ENCODE measurements at places on chromosomes 16 and 17.

DNA sequence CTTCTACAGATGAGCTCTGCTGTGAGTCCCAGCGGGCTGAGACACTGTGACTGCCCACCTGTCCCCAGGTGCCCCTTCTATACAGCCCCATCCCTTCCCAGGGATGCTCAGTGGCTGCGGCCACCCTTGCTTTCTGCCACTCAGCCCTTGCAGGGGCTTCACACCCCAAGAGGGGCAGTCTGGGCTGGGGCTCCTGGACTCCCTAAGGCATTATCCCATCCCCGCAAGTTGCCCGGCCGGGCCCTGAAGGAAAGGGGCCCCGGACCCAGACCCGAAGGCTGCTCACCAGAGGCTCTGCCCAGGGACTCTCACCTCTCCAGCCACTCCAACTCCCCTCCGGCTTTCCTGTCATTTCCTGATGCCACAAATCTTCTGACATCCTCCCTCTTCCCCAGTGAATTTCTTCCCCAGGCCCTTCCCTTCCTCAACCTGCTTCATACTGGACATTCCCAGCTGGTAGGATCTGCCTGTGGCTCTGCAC, 88.5 kb upstream of the TOB1 start:
- DNase-seq, result no peak

DNA sequence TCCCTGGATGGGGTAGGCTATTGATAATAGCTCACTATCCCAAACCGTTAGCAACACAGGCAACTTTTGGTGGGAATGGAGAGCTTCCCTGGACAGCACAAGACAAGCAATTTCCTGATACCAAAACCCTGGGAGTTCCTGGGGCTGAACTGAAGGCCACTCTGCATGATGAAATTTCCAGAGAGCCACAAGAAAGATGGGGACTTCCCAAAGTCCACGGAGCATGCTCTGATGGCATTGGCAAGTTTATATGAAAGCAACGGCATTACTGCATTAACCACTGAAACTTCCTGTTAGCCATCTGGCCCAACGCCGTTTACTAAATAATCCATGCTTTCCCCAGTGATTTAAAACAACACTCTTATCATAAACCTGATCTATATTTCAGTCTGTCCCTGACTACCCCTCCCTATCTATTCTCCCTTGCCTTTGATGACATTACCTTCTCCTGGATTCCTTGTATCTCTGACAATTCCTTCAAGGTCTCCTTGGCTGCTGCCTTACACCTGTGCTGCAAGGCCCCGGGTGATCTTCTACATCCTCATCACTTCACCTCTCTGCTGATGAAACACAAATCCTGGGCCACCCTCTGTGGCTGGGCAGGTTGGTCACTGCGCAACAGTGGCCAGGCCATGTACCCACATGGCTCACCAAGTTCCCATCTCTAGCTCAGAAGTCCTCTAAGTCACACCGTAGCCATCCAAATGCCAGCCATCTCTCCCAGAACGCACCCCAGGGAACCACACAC, 108.5 kb upstream of the RCVRN start:
- no peak for DNase-seq

GRCh38 chr17:63555500-63556156, 5.4 kb downstream of the DCAF7 start:
- no peak for DNase-seq

DNA sequence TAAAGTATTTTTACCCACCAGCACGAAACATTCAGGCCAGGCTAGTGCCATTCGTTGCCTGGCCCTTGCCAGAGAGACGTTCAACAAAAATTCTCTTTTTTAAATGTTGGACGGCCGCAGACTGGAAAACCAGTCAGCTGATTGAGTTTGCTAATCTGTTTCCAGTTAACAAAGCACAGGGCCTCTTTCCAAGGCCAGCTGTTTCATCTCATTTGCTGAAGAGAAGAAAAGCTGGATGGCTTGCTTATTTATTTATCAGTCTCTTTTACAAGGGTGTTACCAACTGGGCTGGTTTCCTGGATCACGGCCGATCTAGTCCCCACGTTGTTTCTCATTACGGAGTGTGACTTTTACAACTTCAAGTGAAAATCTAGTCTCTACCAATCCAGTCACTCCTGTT, 418.7 kb upstream of the DYNLRB2 start:
- no peak for DNase-seq

DNA sequence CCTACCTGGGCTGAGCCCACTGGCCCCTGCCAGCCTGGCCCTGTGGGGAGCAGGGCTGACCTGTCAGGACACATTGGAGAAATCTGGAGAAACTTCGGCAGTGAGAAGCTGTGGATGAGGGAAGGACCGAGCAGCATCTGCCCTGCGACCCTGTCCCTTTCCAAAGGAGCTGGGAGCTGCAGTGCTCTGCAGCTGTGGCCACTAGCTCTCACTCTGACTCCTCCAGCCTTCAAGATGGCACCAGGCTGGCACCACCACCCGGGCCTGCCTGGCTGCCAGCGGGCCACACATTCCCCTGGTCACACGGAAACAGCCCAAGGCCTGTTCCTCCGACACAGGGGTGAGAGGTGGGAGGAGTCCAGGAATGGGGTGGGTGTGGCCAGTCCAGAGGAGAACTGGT, 30.1 kb downstream of the CD300LG start:
- no peak for DNase-seq

GRCh38 chr16:77736879-77737278, 14.6 kb downstream of the NUDT7 start:
- DNase-seq, result no peak

DNA sequence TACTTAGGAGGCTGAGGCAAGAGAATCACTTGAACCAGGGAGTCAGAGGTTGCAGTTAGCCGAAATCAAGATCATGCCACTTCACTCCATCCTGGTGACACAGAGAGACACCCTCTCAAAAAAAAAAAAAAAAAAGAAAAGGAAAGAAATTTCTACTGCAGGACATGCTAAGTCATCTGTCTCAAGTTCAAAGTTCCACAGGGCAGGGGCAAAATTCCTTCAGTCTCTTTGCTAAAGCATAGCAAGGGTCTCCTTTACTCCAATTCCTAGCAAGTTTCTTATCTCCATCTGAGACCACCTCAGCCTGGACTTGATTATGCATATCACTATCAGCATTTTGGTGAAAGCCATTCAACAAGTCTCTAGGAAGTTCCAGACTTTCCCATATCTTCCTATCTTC, 14.6 kb downstream of the ZSCAN10 start:
- DNase-seq, result no peak

DNA sequence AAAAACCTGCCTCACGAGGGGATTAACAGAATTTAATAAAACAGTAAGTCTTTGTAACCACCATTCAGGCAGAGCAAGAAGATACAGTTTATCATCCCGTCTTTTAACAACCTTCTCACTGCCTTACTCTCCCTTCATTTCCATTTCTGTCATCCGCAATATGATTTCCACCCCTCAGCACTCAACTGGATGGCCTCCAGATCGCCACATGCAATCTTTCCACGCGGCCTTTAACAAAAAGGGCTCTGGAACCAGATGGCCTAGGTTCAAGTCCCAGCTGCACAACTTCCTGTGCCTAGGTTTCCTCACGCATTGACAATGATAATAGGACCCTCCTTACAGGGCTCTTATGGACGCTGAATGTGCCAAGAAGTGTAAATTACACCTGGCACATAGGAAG, 103.6 kb downstream of the GAS7 start:
- DNase-seq, result no peak

GRCh38 chr17:45579529-45580495, 89.3 kb upstream of the PLEKHM1 start:
- no peak for DNase-seq

- DNase-seq, result no peak
Observed at GRCh38 chr16:1960665-1961630, 1.6 kb downstream of the NDUFB10 start.

DNA sequence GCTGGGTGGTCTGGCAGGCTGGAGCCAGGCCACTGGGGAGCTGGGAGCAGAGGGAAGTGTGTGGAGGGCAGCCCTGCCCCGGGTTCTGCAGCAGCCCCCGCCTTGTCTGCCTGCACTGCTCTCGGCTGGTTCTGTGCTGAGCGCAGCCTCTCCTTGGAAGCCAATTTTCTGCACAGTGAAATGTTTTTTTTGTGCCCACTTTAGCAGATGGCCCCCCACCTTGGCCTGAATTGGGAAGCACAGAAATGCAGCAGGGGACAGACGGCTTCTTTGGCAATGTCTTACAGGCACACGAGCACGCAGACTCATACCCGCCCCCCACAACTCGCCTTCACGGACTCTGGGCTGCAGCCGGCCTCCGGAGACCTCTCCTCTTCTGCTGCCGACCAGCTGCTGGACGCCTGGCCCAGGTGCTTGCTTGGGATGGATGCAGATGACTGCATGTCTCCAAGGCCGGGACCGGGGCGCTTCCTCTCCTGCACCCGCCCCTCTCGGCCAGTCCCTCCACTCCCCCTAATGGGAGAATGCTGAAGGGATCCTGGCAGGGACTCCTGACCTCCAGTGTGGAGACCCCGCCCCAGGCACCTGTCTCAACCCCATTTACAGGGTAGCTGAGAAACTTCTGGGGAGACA, 14.8 kb downstream of the NPTX1 start:
- no peak for DNase-seq

GRCh38 chr17:50866950-50867362, 802 bp upstream of the TOB1 start:
- no peak for DNase-seq

GRCh38 chr17:77426676-77427386, 286.1 kb downstream of the SEC14L1 start:
- DNase-seq, result no peak

DNA sequence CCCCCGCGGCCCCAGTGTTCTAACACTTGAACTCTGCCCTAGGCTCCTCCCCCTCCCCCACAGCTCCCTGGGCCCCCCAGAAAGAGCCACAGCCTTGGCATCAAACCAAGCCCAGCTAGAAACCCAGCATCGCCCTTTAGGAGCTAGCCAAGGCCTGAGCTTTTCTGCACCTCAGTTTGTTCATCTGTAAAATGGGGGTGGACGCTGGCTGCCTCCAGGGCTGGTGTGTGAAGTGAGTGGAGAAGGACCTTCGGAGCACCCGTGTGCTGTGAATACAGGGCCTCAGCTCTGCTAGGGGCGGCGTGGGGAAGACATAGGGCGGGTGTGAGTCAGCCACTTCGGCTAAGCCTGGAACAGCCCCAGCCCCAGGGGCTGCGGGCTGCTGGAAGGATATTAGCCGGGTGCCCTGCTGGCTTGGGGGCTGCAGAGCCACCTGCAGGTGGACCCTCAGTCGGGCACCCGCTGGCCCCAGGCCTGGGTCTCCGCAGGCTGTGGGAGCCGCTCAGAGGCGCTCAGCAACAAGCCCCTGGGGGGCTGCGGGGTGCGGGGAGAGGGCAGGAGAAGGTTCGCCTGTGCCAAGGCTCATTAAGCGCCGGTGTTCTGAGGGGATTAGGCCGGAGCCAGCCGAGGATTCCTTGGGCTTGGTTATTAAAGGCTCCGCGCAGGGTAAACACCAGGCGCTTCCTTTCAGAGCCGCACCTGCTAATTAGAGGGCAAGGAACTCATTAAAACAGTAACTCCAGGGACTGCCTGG, 217.0 kb upstream of the CIBAR2 start:
- DNase-seq, result no peak

DNA sequence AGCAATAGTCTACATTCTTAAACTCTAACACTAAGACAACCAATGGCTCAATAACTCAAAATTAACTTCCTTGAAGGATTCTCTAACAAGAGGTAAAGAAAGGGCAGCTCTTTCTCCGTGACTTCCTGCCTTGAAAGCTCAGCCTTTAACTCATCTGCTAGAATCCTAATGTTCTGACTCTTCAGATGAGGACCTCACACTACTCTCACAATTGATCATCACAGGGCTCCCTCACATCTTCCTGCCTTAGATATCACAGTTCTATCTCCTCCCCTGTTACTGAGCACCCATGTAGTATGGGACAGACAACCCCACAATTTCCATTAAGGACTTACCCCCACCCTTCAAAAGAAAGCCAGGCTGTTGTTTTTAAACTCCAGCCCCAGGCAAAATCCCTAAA, 33.5 kb downstream of the SMURF2 start:
- no peak for DNase-seq

GRCh38 chr16:11986521-11987057, 10.1 kb downstream of the SNX29 start:
- DNase-seq, result no peak

DNA sequence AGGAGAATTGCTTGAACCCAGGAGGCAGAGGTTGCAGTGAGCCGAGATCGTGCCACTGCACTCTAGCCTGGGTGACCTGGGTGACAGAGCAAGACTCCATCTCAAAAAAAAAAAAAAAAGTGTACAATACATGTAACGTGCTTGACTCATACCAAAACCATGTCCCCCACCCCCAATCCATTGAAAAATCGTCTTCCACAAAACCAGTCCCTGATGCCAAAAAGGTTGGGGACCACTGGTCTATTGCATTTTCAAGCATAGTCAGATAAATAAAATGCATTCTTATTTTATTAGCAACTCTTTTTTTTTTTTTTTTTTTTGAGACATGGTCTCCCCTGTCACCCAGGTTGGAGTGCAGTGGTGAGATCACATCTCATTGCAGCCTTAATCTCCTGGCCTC, 52.1 kb downstream of the COPRS start:
- DNase-seq, result no peak

DNA sequence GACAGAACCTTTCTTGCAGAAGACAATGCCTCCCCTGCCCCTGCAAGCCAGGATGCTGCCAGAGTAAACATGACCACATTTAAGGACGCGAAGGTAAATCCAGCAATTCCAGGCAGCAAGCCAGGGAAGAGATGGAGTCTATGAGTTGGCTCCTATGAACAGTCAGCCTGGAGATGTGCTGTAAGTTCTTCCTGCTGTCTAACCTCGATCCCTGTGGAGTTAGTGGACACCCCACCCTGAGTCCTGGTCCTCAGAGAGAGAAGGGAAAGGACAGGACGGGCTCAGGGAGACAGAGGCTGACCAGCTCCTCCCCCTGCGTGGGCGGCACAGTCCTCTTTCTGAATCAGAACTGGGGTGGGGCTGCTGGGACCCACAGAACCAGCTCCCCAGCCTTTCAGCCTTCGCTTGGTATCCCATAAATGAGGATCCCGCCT, 24.9 kb downstream of the CDC42EP4 start:
- no peak for DNase-seq

- DNase-seq, result no peak
Observed at GRCh38 chr16:11250091-11250785, 5.8 kb downstream of the SOCS1 start.

- DNase-seq, result no peak
Observed at GRCh38 chr16:4675864-4676786, 17.2 kb upstream of the NUDT16L1 start.

DNA sequence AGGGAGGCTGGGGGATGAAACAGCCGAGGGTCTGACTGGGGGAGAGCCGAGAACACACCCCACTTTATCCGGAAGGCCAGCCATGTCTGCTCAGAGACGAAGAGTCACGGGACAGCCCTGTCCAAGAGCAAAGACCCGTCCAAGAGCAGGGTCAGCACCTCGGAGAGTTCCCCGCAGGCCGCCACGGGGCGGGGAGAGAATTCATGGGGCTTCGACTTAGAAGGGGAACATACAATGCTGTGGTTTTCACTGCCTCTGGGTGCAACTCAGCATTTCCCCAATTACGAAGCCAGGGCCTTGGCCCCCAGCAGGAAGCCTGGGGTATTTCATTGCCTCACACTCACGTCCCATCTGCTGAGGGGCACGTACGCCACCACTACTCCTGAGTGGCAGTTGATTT, 59.3 kb downstream of the JPH3 start:
- peak; percentile 93 for DNase-seq

- no peak for DNase-seq
Observed at GRCh38 chr17:38898291-38898679, 27.1 kb upstream of the LASP1NB start.

Measured in HuH-7.5 (cell line).